T-helper 22 cell (primary cell): ENCODE measurements at places on chromosomes 5 and 9.

GRCh38 chr9:69615880-69616279 lies 56.3 kb downstream of the APBA1 start:
- DNase-seq: no peak

DNA sequence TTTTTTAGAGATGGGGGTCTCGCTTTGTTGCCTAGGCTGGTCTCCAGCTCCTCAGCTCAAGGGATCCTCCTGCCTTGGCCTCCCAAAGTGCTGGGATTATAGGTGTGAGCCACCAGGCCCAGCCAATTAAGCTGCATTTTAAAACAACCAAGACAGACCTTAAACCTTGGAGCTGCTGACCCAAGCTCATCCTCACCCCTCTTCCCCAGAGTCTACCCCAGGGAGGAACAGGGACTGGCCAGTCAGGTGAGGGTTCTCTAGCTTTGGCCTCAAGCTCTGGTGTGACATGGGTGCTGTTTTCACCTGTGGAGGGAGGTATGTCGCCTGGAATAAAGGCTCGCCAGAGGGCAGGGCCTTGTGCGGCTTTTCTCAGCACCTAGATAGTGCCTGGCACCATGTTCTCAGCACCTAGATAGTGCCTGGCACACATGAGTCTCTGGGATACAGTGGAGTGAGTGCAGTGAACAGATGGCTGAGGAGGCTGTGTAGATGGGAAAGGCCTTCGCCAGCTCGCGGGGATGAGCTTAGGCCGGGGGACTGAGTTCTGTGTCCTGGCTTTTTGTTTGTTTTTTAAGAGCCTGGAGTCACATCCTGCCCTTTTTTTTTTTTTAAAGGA lies 7.4 kb downstream of the CDK9 start:
- no peak for DNase-seq

- no peak for DNase-seq
Observed at GRCh38 chr9:102534031-102534430, 461.1 kb upstream of the CYLC2 start.

DNA sequence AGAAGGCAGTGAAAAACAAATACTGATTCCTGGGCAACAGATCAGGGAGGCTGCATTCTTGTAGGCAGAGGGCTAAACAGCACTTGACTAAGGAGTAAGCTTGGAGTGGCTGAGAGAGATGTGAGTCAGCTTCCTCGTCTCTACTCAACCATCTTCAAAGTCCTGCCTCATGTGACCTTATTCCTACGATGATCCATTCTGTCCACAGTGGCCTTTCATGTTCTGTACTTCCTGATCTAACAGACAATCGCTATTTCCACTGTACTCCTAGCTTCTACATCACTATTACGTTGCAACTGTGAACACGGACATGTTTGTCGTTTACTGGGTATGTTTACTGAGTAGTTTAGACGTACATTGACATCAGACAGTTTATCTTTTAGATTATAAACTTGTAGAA lies 365.4 kb downstream of the ARL15 start:
- DNase-seq: no peak

- DNase-seq: no peak
Observed at GRCh38 chr9:38445154-38446043, 21.1 kb upstream of the IGFBPL1 start.

DNA sequence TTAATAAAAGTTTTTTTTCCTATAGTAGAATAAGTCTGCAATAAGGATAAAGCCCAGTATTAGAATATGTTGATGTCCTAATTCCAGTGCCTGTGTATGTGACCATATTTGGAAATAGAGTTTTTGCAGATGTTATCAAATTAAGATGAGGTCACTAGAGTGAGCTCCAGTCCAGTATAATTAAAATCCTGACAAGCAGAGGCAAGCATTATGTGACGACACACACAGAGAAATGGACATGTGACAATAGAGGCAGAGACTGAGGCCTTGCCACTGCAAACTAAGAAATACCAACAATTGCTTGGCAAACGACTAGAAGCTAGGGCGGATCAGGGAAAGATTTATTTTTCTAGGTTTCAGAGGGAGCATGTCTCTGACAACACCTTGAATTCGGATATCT lies 216.4 kb upstream of the CYLC2 start:
- DNase-seq: no peak

DNA sequence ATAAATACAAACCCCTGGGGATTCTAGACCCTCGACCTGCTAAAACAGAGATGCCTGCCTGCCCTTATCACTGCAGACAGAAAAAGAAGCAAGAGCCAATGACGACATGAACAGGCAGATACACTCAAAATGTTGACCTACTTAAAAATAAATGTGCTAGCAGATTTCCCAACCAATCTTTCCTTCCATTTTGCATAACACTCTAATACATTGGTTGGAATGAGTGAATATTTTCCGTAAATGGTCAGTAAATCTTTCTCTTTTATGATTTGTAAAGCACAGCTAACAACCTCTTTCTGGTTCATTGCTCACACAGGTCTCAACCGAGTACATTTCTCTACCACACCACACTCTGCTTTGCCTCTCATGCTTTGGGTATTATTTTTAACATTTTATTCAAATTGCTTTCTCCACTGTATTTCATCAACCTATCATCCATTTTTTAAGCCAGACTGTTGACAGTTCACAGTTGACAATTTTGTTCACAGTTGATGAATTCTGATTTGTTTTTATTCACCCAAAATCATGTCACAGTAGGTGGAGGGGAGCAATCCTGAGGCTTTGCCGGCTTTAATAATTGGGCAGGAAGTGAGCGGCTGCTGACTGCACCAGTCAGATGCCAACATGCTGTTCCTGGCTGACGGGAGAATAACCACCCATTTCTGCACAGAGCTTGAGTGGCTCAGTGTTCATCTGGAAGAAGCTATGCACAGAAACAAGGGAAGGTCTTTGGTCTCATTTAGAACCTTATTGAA lies 426.6 kb downstream of the SPOCK1 start:
- no peak for DNase-seq

GRCh38 chr9:12094046-12094445 lies 599.1 kb upstream of the TYRP1 start:
- no peak for DNase-seq

GRCh38 chr5:101418713-101419118 lies 515.6 kb upstream of the ST8SIA4 start:
- no peak for DNase-seq

GRCh38 chr5:180283026-180283615 lies 8.8 kb downstream of the MAPK9 start:
- no peak for DNase-seq

GRCh38 chr9:110156416-110156815 lies 51.5 kb downstream of the C9orf152 start:
- DNase-seq: no peak

DNA sequence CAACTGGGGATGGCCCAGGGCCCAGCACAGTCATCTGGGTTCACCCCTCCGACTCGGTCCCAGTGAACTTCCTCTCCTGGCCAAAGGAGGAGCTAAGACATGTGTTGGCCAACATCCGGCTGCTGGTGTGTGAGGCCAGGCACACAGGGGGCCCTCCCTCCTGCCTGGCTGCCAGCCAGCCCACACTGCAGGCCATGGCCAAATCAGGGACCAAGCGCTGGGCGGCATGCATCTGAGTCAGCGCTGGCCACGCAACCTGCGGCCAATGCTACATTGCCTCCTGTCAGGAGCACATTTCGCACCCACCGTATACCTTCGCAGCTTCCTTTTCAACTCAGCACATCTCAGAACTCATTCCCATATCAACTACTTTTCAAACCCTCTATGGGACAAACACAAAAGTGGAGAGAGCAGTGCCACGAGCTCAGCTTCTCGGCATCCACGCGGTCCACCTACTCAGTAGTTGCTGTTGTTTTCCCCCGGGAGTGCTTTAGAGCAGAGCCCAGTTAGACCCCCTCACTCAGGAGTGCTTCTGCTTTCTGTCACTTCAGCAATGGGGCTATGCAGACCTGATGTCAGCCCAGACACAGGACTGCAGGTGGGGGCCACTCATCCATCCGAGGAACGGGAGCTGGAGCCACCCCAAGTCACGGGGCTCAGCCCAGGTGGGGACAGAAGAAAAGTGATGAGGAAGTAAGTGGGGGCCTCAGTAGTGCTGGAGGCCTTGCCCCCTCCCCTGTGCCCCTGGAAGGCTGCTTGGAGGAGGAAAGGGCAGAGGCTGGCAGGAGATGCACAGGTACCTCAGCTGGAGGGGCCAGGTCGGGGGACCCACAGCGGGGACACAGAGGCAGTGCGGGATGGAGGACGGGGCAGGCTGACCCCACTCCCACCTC lies 13.9 kb downstream of the NINJ1 start:
- no peak for DNase-seq

GRCh38 chr9:138063785-138064184 lies 186.2 kb downstream of the CACNA1B start:
- DNase-seq: no peak

DNA sequence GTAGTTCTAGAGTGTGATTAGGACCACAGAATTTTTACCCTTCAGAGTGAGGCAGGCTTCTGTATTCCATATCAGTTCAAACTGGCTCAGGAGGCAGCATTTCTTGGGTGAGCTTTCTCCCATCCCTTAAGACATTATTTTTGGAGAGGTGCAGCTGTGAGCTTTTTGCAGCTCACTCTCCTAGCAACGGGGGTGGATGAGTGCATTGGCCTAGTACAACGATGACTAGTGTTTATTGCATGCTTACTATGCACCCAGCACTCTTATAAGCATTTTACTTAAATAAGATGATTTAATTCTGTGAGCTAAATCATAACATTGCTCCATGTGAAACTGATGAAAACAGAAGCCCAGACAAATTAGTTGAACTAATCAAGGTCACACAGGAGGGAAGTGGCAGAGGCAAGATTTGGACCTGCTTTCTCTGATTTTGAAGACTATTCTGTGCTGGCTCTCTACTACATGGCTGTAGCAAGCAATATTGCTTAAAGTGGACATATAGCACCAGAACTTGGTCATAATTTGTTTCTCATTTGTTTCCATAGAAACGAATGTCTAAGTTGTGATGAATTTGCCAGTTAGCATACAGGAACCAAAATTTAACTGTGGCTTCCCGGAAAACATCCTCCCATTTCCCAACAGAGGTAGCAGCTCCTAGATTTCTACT lies 372.1 kb upstream of the RIOK2 start:
- DNase-seq: no peak

GRCh38 chr9:100589582-100589981 lies 11.7 kb downstream of the CAVIN4 start:
- no peak for DNase-seq

DNA sequence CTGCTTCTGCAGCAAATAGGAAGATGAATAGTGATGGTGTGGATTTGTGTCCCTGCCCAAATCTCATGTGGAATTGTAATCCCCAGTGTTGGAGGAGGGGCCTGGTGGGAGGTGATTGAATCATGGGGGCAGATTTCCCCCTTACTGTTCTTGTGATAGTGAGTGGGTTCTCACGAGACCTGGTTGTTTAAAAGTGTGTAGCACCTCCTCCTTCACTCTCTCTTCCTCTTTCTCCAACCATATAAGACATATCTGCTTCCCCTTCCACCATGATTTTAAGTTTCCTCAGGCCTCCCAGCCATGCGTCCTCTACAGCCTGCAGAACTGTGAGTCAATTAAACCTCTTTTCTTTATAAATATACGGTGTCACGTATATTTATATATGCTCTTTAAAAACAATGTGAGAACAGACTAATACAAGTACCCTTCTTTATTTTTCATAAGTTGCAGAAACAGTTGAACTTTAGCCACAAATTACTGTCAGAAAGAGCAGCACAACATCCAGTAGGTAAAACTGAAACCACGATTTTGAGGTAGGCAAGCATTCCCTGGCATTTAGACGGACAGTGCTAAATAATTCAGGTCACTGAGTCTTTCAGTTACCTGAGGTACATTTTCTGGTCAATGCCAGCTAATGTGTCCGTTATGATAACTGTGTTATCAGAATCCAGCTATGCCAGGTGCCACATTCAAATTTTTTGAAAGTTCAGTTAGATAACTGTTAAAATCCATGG lies 79.3 kb upstream of the SPEF2 start:
- DNase-seq: no peak

DNA sequence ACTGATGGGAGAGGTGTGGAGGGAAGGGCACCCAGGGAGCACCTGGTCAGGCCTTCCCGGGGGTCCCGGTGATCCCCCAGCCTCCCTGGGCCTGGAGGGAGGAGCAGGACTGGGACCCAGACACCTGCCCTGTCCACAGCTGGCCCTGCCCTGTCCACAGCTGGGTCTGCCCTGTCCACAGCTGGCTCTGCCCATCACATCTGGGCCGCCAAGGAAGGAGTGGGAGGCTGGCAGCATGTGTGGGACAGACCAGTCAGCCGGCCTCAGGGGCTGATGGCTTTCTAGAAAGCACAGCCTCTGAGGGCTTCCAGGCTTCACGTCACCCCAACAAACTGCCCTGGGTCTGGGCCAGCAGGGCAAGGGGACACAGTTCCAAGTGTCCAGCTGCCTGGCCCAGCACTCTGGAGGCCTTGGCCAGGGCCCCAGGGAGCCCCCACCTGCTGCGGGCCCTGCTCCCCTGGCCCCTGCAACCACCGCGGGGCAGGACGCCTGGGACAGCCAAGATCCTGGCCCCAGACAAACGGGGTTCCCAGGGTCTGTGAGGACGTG lies 12.2 kb downstream of the DNLZ start:
- DNase-seq: no peak

DNA sequence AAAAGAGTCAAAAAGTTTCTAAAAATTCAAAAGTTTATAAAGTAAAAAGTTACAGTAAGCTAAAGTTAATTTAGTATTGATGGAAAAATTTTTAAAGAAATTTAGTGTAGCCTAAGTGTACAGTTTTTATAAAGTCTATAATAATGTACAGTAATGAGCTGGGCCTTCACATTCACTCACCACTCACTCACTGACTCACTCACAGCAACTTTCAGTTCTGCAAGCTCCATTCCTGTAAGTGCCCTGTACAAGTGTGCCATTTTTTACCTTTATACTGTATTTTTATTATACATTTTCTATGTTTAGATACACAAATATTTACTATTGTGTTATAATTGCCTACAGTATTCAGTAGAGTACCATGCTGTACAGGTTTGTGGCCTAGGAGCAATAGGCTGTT lies 239.5 kb upstream of the MAP3K1 start:
- DNase-seq: no peak

GRCh38 chr5:115733607-115734006 lies 82.9 kb downstream of the CDO1 start:
- no peak for DNase-seq

DNA sequence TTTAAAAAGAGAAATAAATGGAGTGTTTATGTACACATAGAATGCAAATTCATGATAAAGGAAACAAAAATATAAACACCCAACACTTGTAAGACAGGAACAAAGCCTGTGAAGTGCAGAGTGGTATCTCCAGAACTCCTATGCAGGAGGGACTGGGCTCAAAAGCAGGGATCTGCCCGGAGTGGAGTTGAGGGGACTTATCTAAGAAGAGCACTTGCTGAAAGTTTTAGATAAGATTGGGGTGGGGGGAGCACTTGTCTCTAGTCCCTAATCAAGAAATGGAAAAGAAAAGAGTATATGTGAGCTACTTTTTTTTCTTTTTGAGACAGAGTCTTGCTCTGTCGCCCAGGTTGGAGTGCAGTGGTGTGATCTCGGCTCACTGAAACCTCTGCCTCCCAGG lies 840.4 kb downstream of the MAT2B start:
- DNase-seq: no peak

DNA sequence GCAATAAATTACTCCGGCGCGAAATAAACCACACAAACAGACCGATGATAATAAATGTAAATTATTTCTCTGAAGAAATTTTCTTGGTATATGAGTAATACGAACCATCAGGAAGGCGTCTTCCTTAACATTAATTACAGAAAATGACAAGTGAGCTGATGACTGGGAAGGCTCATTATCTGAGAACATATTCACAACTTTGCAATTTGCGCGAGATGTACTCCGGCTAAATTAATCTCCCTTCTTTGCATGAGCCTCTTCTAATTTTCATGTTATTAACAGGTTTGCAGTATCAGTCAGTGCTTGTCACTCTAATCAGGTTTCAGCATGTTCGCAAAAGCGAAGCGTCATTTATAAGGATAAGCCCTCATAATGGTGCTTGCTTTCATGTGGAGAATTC lies 218.9 kb upstream of the MVB12B start:
- no peak for DNase-seq
